Stimulated activated CD8-positive, alpha-beta memory T cell treated with anti-CD3 and anti-CD28 coated beads, Interleukin-7, amount 100 ng/mL, for 4 hours (primary cell): ENCODE measurements at places on chromosomes 1 and 21.

GRCh38 chr1:234710936-234711724 lies 101.2 kb upstream of the IRF2BP2 start:
- no peak for DNase-seq

- DNase-seq, result no peak
These were observed 220.7 kb upstream of the VAMP3 start for GRCh38 chr1:7550261-7550865.

GRCh38 chr1:225652729-225653462 lies at the start of gene ENAH:
TSS of gene ENAH (minus strand) at chr1:225653123. CDS start at chr1:225652690, 433 bp downstream.
- no peak for DNase-seq

DNA sequence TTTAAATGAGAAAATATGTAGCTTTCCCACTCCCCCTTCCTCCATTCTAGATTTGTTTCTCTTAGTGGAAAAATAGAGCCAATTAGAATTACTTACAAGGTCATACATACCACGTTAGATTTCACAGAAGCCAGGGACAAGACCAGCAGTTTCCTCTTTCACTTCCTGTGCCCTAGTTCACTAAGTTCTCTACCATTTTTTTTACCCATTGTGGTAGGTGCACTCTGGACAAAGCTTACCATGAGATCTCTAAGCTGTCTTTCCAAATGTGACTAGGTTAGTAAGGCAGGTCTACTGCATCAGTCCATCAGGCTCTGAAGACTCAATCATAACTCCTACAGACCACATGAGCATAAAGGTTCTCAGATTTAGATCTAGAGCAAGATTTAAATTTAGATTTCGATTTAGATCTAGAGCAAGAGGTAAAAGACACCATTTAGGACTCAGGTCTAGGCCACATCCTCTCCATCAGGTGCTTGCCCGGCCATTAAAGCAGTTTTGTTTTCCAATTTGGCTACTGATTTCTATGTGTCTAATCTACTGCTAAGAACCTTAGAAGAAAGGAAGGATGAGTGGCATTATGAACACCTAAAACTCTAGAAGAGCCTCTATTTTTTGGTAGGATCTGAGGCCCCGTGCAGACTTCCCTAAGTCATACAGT lies 235.3 kb downstream of the FAF1 start:
- DNase-seq, result no peak

GRCh38 chr1:155322571-155322952 lies 1.9 kb downstream of the RUSC1 start:
- DNase-seq, result no peak

- DNase-seq, result no peak
These were observed 99.7 kb downstream of the HIVEP3 start for GRCh38 chr1:41819069-41819468.

- no peak for DNase-seq
These were observed 9.3 kb downstream of the ASH1L start for GRCh38 chr1:155553349-155553748.

- DNase-seq, result no peak
These were observed 2.9 kb upstream of the PIGV start for GRCh38 chr1:26784886-26785285.

GRCh38 chr1:224170748-224171478 lies 12.1 kb upstream of the DEGS1 start:
- no peak for DNase-seq

DNA sequence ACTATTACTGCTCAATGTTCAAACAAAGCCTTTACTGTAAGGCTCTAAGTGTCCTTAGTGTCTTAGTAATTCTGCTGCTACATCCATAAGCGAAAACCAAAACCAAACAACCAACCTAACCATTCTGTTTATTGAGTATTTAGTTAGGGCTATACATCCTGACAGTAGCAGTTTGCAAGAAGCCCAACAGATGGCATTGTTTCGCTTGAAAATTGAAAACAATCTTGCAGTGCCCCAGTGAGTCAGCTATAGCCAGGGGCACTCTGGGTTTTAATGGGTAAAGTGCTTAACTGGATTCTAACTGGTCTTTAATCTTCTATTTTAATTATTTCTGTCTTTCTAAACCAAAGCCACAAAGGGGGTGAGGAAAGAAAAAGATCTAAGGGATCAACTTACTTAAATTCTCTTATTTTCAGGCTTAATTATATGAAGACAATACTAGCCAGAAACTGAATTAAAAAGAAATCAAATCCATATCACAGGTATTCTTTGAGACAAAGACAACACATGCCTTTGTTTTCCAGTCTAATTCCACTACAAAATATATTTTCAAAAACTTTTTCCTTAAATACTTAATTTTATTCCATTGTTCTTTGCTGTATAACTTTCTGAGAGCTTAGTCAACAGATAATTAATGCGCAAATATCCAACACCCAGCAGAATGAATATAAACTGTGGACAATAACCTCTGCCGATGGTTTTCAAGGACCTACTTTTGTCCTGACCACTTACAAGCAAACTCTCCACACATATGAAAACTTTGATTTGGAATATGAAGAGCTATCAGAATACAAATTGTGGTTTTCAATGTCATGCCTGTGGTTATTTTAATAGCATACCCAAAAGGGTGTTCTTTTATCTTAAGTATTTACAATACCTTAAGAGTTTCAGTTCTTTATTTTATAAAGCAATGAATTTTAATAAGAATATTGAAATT lies 15.2 kb downstream of the POGZ start:
- peak; percentile 55 for DNase-seq

GRCh38 chr1:928825-929661 lies 5.3 kb downstream of the SAMD11 start:
- DNase-seq, result no peak

- no peak for DNase-seq
These were observed 25.6 kb downstream of the SAMSN1 start for GRCh38 chr21:14520535-14520934.

DNA sequence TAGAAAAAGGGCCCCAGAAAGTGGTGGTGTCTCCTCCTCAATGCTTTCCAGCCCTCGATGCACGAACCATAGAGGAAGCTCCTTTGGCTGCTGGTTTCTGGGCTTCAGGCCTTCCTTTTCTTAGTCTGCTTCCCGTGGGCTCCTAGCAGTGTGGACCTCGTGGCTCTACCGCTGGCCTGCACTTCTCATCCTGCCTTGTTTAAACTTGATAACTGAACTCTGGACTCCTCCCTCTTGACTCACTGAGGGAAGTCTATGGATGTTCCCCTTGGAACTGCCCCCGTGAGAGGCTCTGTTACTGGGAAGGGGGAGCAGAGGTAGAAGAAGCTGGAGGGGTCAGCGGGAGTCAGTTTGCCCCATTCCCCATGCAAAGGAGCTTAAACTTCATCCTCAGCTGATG lies 75.3 kb upstream of the WDR26 start:
- no peak for DNase-seq

GRCh38 chr1:63703701-63704107 lies 70.1 kb upstream of the ROR1 start:
- no peak for DNase-seq

GRCh38 chr1:223774134-223774814 lies 61.9 kb downstream of the CAPN2 start:
- no peak for DNase-seq

GRCh38 chr1:114117654-114118053 lies 36.0 kb downstream of the SYT6 start:
- DNase-seq, result no peak

- no peak for DNase-seq
These were observed 2.9 kb downstream of the KIF1B start for GRCh38 chr1:10213186-10213705.

DNA sequence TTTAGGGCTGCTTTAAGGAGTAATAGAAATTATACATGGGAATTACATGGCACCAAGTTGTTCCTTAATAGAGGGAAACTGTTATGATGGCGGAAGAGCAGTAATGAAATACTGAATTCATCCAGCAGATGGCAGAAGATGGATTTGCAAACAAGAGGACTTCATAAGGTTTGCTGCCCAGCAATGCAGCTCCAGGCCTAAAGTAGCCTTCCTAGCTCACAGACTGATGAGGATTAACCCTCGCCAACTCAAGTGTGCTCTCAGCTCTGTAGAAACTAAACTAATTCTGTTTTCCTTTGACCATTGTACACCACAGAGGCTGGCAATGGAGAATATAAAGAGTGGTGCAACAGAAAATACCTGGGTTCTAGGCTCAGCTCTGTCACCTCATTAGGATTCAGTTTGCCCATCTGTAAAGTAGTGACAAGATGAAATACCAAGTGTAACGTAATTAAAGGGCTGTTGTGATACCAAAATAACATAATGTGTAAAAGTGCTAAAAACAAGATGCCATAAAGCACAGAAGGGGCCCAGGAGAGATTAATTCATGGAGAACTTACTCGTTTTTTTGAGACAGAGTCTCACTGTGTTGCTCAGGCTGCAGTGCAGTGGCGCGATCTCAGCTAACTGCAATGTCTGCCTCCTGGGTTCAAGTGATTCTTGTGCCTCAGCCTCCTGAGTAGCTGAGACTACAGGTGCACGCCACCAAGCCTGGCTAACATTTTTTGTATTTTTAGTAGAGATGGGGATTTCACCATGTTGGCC lies 102.4 kb upstream of the SERBP1 start:
- no peak for DNase-seq

DNA sequence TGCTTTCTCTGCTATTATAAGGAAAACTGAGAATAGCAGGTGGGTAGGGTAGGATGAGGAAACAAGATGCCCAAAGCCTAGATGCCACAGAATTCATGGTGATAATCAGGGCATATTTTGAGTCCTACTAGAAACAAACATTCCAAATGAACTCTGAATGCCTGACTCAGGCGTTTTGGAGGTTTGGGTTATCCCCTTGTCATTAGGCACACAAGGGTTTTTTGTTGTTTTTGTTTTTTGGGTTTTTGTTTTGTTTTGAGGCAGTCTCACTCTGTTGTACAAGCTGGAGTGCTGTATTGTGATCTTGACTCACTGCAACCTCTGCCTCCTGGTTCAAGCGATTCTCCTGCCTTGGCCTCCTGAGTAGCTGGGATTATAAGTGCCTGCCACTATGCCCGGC lies 19.2 kb downstream of the SYNC start:
- DNase-seq, result no peak

GRCh38 chr1:162327788-162328165 lies 48.9 kb downstream of the SPATA46 start:
- no peak for DNase-seq

- no peak for DNase-seq
These were observed 18.8 kb downstream of the LBR start for GRCh38 chr1:225409051-225409450.

- no peak for DNase-seq
These were observed 2133.0 kb downstream of the NCAM2 start for GRCh38 chr21:23131177-23131576.

GRCh38 chr1:151336556-151336955 lies 9.3 kb upstream of the PI4KB start:
- no peak for DNase-seq

DNA sequence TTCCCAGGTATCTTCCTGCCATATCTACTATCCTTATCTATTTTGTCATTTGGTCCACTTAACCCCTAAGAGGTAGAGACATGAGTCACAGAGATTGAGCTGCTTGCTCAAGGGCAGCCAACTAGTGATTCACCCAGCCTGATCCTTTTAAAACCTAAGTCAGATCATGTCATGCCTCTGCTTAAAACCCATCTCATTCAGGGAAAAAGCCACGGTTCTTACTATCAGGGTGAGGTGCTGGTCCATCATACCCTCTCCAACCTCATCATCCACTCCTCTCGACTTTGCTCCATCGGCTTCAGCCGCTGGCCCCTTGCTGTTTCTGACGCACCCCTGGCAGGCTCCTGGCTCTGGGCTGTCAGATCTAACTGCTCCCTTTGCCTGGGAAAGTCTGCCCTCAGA lies 14.4 kb upstream of the PPP1R15B start:
- DNase-seq, result no peak

GRCh38 chr1:50940291-50940690 lies 19.8 kb downstream of the FAF1 start:
- DNase-seq, result no peak

DNA sequence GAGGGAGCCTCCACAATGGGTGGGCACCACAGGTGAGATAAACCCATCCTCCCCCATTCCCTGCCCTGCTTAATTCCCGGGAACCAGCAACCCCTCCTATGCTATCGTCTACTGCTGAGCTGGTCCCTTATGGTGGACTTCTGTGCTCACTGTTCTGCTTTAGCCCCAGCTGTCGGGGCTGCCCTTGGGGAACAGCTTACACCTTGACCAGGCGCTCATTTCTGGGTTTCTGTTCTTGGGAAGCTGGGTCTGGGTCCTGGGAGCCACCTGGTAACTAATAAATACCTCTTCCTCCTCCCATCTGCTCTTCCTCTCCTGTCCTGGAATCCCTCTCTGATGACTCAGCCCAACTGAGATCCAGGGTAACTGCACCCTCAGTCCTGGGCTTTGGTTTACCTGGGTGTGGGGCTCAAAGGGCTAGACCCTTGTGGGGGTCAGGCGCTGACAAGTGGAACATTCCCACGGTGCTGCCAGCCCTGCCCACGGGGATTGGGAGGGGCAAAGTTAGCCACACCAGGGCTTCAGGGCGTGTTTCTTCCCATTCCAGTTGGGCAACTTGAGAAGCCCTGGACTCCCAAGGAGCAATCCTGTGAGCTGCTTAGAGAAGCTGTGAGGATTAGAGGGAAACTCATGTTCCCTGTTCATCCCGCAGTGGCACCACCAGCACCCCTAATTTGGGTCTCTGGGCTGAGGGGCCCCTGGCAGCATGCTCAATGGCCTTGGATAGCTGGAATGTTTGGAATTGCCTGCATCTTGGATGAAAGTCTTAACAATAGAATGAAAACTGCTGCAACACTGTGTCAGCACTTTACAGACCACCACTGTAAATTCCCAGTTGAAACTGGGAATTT lies 1.6 kb downstream of the PCAT6 start:
- DNase-seq, result no peak

DNA sequence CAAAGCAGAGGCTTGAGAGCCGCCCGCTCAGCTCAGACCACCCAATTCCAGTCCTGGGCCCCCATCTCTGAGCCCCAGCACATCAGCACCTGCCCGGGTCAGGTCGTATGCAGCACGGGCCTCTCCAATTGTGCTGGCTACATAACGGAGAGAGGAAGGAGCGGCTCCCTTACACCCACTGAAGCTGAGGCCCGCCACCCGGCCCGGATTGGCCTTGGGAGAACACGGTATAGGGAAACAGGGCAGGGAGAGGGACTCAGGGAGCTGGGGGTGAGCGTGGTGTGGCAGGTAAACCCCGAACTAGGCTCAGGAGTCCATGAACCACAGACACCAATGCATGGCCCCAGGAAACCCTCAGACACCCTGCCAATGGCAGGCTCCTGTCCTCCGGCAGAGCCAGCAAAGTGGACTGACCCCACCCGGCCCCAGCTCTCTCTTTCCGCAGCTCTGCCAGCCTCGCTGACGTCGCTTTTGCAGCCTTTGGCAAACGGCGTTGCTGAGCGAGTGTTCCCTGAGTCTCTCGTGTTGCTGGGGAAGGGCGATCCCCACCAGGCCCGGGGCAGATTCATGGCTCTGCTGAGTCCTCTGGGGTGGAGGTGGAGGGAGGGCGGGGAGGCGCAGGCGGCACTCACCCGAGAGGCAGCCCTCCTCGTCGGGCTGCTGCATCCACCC lies 16.5 kb downstream of the MEGF6 start:
- DNase-seq, result no peak

- DNase-seq, result peak; percentile 55
These were observed 27.4 kb downstream of the HIVEP3 start for GRCh38 chr1:41891199-41891896.

DNA sequence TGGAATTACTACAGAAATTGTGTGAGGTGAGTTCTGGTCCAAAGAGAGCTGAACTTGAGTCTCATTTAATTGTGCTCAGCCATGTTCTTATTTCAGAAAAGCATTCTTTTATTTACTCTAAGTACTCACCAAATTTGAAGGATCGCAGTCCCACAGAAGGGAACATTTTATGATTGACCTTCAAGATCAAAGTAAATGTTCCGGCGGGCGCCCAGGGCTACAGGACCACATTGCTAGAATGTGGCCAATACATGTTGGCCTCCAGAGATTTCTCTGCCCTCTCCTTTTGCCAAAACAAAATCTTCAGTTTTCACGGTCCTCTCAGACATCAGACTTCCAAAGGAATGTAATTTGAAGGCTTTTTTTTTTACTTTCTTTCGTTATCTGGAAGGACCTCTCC lies 237.8 kb downstream of the FMN2 start:
- DNase-seq, result no peak
